ENCODE measurements at places on chromosomes 12 and 14.
A peak's percentile ranks its signal among the peaks of the same experiment; 100 is the strongest.

GRCh38 chr12:26425587-26426260 lies 230.4 kb downstream of the SSPN start:
- no peak for DNase-seq

- no peak for DNase-seq
These were observed 23.3 kb downstream of the CHGA start for GRCh38 chr14:92945959-92946846.

DNA sequence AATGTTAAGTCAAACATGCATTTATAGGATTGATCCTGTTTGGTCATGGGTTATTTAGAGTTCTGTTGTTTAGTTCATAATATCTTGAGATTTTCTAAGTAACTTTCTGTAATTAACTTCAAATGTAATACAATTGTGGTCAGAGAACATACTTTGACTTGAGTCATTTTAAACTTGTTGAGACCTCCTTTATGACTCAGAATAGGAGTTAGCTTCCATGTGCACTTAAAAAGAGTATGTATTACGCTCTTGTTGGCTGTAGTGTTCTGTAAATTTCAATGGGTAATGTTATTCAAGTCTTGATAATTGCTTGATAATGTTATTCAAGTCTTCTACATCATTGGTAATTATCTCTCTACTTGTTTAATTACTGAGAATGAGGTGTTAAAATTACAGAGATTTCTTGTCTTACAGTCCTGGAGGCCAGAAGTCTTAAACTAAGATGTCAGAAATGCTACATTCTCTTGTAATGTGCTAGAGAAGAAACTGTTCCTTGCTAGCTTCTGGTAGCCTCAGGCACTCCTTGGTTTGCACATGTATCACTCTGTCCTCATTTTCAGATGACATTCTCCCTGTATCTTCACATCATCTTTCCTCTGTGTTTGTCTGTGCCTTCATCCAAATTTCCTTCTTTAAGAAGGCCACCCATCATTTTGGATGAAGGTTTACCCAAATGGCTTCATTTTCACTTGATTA lies 197.3 kb downstream of the TMTC3 start:
- no peak for DNase-seq

GRCh38 chr12:107992870-107993451 lies 136.1 kb upstream of the WSCD2 start:
- no peak for DNase-seq

GRCh38 chr14:69324341-69324931 lies 64.5 kb downstream of the GALNT16 start:
- DNase-seq = no peak

DNA sequence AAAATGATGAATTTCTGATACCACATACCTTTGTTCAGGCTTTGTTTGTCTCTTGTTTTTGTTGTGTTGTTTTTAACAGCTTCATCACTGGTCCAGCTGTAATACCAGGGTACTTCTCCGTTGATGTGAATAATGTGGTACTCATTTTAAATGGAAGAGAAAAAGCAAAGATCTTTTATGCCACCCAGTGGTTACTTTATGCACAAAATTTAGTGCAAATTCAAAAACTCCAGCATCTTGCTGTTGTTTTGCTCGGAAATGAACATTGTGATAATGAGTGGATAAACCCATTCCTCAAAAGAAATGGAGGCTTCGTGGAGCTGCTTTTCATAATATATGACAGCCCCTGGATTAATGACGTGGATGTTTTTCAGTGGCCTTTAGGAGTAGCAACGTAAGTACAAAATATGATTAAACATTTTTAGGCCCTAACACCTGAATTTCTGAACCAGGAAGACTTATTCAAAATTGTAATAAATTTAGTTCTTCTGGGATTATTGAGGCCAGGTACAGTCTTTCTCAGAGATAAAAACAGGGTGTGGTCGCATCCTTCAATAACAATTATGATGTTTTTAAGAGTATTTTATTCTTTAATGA lies 22.4 kb downstream of the RXYLT1 start:
- DNase-seq = no peak

GRCh38 chr12:106048676-106049075 lies 90.1 kb downstream of the NUAK1 start:
- DNase-seq = no peak

DNA sequence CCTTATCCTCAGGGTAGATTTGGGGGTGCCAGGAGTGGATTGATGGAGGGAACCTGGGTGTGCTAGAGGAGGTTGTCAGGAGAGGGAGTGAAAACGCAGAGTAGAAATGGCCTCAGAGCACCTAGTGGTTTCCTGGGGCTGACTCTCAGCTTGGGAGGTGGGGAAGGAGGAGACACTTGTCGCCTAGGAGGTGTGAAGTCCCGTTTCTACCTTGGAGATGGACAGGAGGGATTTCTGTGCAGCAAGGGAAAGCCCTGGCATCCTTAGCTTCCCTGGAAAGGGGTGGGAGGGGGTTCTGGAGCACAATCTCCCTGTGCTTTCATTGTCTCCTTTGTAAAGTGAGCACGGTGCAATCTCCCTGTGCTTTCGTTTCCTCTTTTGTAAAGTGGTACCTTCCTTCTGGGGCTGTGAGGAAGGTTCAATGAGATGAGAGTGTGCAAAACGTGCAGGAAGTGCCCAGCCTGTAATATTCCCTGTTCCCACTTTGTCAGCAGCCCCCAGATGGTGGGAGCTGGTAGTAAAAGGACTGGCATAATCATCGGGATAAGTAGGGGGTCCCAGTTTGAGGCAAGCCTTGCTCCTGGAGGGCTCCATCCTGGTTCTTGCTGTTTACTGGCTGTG lies 1.6 kb downstream of the OAS3 start:
- DNase-seq = no peak

DNA sequence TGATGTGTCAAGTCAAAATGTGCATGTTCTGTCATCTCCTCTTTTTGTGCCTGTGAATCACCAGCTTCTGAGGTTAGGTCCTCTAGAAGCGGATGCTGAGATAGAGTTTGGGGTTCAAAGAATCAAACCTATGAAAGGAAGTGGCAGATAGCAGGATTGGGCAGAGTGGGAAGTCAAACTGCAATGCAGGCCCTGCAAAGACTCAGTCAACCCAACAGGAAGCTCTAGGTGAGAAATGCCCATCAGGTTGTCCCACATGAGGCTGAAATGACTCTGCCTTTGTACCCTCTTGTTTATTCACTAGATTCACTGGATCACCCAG lies 4.5 kb upstream of the MIA2 start:
- DNase-seq = no peak

DNA sequence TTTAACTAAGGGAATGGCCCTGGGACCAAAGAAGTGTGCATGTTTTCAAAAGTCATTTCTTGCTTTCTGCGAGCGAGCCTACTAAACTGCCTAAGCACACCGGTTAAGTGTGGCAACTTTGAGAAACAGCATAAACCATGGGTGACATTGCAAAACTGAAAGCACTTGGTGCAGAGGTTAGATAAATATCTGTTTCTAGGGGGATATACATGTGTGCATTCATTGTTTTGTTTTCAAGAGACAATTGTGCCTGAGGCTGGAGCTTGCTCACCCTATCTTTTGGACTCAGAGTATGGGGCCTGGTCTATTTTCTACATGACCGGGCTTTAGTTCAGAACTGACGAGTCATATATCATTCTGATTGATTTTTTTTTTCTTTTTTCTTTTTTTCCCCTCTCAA lies 923.4 kb downstream of the NRXN3 start:
- DNase-seq = no peak

GRCh38 chr14:21987937-21988336 lies 314.3 kb upstream of the OR4E1 start:
- no peak for DNase-seq

DNA sequence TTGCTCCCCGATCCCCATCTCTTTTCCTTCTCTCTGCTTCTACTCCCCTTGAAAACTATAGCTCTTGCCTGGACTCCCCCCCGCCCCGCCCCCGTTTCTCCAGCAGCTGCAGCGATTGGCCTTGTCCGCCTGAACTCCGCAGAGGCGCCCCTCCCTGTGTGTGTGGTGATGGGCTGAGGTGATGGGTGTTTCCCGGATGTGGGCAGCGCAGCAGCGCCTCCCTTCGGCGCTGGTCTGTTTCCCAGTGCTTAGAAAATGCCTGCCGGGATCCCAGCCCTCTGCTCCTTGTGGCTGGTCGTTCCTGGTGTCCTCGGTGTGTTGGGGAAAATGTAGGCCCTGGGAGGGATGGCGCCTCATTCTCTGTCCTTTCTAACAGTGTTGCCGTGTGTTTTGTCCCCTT lies 43.3 kb downstream of the GALNT8 start:
- DNase-seq = no peak

- DNase-seq = no peak
These were observed 18.8 kb upstream of the FLVCR2 start for GRCh38 chr14:75559451-75560222.

DNA sequence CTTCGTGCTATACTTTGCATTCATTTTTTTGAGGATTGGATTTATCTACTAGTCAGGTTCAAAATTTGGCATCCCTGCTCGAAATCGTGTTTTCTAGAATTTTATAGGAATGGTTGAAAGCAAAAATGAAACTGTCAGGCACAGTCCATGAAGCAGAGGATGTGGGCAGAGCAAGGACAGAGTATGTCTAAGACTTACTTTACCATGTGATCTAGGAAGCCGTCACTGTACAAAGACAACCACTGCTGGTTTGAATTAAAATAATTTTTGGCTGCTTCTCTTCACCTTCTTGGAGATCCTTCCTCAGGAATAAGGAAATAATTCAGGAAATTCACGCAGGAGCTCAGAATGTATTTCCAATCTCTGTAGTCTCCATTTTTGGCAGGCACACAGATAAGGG lies 31.6 kb upstream of the SGPP1 start:
- no peak for DNase-seq

GRCh38 chr14:79136071-79137044 lies 966.2 kb downstream of the NRXN3 start:
- no peak for DNase-seq

- DNase-seq = no peak
These were observed 65.4 kb downstream of the ACSM4 start for GRCh38 chr12:7369274-7369729.

- DNase-seq = no peak
These were observed 112.3 kb upstream of the TSPAN8 start for GRCh38 chr12:71270057-71270456.

DNA sequence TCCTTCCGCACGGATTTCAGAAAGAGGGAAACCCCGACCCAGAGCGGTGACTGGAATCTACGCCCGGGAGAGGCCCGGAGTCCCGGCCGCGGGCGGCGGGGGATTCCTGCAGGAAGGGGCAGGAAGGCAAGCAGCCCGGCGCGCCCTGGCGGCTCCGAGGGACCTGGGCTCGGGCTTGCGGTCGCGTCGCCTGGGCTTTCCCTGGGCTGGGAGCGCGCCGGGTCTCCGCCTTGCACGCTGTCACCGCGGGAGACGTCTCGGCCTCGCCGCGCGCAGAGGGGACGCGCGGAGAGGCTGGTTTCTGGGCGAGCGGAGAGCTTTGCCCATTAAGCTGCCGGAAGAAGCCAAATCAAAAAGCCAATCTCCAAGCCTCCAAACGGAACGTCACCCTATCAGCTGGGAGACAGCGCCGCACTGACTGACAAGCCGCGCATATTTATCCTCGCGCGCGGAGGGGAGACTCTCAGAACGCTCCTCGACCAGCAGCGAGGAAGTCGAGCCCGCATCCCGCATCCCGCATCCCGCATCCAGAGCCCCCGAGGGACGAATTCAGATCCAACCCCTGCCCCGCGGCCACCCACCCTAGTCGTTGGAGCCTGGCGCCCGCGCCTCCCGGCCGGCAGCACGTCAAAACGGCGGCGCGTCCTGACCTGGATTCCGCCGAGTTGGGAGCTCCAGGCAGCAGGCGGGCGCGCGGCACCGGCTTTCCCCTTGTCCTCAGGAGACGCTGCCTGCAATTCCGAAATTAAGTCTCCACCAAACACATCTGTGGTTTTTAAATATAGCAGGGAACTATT lies at the start of gene SLC8A3:
SLC8A3 (minus strand) TSS at position 293 of the 797 bp plus-strand sequence. CDS start 20,529 bp downstream, outside the sequence.
- DNase-seq = peak; percentile 72

DNA sequence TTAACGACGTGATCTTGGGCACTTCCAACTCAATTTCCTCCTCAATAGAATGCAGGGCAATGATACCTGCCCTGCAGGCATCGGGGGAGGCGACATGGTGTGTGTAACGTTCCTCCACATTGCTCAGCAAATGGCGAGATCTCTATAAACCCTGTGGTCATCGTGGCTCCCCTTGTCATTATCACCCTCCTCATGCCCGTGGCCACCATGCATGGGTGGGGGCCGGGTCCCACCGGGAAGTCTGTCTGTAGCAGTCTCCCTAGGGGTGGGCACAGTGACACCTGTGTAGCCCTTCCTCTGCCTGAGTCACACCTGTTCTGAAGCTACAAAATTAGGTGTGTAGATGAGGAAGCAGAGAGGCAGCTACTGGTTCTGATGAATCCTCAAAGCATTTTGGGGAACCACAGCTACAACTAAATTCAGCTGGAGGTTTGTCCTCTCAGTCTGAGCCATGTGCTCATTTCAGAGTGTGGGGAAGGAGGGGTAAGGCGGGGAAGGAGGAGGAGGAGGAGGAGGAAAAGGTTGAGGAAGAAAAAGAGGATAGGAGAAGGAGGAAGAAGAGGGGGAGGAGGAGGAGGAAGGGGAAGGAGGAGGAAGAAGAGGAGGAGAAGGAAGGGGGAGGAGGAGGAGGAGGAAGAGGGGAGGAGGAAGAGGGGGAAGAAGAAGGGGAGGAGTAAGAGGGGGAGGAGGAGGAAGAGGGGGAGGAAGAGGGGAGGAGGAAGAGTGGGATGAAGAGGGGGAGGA lies 11.0 kb upstream of the CACNA2D4 start:
- no peak for DNase-seq

- no peak for DNase-seq
These were observed 9.4 kb upstream of the DACT1 start for GRCh38 chr14:58628406-58628805.

DNA sequence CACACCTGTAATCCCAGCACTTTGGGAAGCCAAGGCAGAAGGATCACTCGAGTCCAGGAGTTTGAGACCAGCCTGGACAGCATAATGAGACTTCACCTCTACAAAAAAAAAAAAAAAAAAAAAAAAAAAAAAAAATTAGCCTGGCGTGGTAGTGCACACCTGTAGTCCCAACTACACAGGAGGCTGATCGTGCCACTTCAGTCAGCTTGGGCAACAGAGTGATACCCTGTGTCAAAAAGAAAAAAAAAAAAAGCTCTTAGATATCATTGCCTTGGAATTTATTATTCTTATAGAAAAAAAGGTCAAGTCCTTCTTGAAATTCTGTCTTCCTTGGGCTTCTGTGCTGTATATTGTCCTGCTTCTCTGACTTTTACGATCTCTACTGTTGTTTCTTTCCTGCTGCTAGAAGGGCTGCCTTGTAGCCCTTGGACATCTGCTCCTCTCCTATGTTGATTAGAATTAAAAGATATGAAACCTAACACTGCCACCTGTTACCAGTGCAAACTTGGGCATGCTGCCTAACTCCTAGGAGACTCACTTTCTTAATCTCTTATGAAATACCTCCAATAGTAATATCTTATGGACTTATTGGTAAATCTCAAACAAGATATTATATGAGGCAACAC lies 5.7 kb downstream of the TMEM19 start:
- no peak for DNase-seq

- DNase-seq = no peak
These were observed 153.2 kb downstream of the CACNA1C start for GRCh38 chr12:2205996-2206395.

All from right kidney (tissue), 9 donors.